ENCODE measurements at places on chromosomes 16 and 17. TPM values are rescaled to one million over a fixed set of nuclear protein-coding genes. Genes with fewer than 3 reads are reported as not detected.

GRCh38 chr16:65672960-65673359, 551.1 kb upstream of the CDH11 start:
- peak; percentile 57 for DNase-seq

GRCh38 chr17:71500761-71501555, 619.9 kb upstream of the SOX9 start:
- DNase-seq, result peak; percentile 11

DNA sequence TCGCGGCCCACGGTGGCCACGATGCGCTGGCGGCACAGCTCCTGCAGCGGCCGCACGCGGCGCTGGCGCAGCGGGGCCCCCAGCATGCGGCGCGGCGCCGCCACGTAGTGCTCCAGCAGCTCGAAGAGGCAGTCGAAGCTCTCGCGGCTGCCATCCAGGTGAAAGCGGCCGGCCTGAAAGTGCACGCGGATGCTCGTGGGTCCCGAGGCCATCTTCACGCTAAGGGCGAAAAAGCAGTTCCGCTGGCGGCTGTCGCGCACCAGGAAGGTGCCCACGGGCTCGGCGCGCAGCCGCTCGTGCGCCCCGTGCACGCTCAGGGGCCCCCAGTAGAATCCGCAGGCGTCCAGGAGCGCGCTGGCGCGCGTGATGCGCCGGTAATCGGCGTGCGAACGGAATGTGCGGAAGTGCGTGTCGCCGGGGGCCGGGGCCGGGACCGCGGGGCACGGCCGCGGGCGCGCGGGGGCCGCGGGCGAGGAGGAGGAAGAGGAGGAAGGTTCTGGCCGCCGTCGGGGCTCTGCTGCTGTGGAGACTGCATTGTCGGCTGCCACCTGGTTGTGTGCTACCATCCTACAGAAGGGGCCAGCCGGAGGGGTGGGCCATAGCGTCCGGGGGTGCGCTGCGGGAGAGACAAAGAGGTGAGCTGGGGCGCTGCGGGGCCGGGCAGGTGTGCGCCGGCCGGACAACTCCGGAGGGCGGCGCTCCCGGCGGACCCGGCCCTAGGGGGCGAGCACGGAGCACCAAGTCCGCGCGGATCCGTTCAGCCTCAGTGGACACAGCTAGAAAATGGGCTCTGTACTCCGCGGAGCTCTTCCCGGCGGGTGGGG, 879 bp downstream of the SOCS1 start:
- DNase-seq, result peak; percentile 52

DNA sequence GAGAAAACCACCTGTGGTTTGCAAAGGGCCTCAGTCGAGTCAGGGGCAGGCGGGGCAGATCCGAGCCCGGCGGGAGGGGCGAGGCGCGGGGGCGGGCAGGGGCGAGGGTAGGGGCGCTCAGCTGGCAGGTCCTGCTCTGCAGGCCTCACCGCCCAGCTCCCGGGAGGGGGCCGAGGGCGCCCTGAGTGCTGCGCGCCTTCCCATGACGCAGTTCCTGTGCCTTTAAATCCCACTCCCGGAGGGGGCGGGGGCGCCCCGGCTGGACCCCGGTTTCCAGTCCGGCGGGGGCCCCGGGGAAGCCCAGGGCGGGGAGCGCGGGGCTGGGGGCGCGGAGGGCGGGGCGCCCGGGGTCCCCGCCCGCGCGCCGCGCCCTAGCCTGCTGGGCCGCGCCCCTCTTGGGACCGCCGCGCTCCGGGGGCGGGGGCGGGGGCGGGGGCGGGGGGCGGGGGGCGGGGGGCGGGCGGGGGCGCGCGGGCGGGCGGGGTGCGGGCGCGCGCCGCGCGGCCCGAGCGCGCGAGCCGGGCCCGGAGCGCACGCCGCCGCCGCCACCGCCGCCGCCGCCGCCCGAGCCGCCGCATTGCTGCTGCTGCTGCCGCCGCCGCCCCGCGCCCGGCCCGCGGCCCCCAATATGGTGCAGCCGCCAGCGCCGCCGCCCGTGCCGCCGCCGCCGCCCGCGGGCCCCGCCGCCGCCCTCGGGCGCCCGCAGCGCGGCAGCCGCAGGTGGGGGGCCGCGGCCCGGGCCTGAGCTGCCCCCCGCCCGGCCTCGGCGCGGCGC, at the start of gene JPH3:
JPH3 (plus strand) TSS at position 508 of the 775 bp plus-strand sequence. CDS start 639 bp downstream, outside the sequence.
- no peak for DNase-seq

GRCh38 chr16:27289669-27290068, 21.1 kb upstream of the NSMCE1 start:
- DNase-seq, result no peak

- peak; percentile 46 for DNase-seq
Measured at GRCh38 chr17:6797718-6798351, 21.8 kb downstream of the FBXO39 start.

DNA sequence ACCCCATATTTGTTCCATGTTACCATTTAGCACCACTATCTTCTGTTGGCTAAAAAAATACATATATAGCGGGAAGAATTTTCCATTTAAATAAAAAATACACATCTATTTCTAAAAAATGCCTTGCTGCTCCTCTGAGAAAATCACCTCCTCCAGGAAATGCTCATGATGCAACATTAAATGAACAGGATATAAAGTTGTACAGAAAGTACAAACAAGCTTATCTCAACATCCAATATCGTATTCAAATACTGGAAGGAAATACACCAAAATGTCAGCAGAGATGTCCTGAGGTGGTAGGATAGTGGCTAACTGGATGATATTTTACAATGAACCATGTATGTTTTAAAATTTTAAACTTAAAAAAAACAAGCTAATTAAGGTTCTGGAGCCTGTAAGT, 21.3 kb downstream of the GNA13 start:
- DNase-seq, result no peak

DNA sequence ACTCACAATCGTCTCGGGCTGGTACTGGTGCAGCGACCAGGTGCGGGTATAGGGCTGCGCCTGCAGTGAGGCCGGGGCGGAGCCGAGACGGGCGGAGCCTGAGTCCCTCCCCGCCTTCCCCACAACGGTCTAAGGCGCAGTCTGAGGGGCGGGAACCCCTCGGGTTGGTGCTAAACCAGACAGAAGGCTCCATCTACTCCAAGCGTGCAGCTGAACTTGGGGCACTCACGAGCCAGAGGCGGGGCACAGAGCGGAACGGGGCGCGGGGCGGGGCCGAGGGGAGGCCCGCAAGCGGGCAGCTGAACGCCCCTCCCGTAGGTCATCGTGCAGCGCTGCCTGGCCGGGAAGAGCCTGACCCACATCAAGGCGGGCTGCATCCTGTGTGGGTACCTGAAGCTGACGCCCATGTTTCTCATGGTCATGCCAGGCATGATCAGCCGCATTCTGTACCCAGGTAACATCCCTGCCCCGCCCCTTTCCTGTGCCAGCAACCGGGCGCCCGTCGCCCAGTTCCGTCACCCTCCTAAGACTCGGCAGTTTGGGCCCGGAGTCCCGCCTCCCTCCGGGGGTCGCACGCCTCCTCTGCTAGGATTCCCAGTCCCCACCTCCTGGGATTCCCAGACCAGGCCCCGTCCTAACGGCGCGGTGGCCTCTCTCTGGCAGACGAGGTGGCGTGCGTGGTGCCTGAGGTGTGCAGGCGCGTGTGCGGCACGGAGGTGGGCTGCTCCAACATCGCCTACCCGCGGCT, 5.0 kb downstream of the SLC5A2 start:
- DNase-seq, result peak; percentile 60

The KLHL10 gene
- not detected for total RNA-seq

- DNase-seq, result no peak
Measured at GRCh38 chr17:51045621-51046020, 75.0 kb downstream of the SPAG9 start.

DNA sequence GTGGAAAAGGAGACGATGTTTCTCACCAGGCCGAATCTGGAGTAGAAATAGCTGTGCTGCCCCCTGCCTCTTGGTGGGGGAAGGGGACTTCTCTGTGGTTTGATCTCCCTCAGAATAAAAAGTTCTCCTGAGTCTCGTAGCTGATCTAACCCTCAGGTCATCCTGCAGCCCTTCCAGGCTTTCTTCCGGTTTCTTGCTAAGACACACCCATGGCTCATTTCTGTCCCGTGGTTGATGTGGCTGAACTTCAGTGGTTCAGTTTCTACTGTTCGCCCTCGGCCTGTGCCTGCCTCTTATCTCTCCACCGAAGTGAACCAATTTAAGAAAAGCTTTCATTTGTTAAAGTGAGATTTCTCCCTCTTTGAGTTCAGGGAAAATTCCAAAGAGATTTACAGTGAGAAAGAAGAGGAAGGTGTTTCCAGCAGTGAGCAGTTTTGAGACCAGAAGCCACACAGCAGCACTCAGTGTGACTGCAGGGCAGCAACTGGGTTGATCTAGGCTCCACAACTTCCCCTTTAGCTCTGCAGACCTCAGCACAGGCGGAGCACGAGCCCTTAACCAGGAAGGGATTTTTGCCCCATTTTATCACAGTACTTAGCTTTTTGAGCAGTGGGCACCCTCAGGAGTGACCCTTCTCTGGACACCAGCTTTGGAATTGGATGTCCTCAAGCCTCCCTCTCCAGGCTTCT, 34.9 kb upstream of the CACNG5 start:
- no peak for DNase-seq

The CD7 gene
- 0.98 TPM for total RNA-seq

GRCh38 chr17:949623-950303, 29.8 kb downstream of the NXN start:
- no peak for DNase-seq

The TBC1D3G gene
- not detected for total RNA-seq

GRCh38 chr17:39364236-39365025, 37.0 kb downstream of the FBXL20 start:
- no peak for DNase-seq

Measured in PC-3 (cell line).